ENCODE measurements at places on chromosomes 16 and 17. TPM values are rescaled to one million over a fixed set of nuclear protein-coding genes. Genes with fewer than 3 reads are reported as not detected.

The IRX6 gene
- not detected for total RNA-seq

DNA sequence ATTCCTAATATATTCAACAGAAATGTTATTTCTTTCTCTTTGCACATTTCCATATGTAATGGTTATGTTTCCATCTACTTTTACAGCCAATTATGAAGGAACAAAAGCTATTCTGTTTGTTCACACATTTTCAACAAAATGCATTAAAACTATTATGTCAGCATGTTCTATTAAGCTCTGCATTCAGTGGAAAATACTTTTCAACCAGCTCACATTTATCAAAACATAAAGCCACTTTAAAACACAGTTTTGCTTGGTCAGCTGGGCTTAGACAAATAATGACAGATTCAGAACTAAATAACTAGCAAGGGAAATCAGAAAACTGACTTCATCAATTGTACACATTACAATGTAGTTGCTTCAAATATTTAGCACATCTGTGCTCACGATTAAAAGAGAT is 6.9 kb downstream of the SALL1 start:
- DNase-seq = no peak

The TPSD1 gene
- total RNA-seq = not detected

The RRAD gene
- total RNA-seq = 1.7 TPM

The SYNGR3 gene
- 1.1 TPM for total RNA-seq

The TMEM220 gene
- 2.4 TPM for total RNA-seq

The TBC1D3H gene
- total RNA-seq = not detected

The C17orf50 gene
- not detected for total RNA-seq
